ENCODE measurements at places on chromosomes 16 and 17.

- no peak for DNase-seq
Measured at GRCh38 chr16:86048882-86049585, 150.1 kb downstream of the IRF8 start.

GRCh38 chr17:7440113-7440833, 961 bp downstream of the FGF11 start:
- peak; percentile 52 for DNase-seq

DNA sequence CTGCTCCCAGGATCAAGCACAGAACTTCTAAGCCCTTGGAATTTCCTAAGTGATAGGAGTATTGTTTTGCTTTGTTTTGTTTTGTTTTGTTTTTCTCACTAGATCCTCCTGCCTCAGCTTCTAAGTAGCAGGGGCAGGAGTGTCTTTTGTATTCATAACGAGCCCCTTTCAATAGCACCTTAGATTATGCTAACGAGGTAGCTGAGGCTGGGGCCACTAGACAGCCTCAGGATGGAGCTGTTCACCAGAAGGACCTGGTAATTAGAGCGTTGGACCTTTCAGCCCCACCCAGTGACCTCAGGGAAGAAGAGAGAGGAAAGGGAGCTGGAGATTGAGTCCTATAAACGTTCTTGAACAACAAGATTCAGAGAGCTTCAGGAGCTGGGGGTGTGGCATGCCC, 43.6 kb downstream of the IKZF3 start:
- no peak for DNase-seq

DNA sequence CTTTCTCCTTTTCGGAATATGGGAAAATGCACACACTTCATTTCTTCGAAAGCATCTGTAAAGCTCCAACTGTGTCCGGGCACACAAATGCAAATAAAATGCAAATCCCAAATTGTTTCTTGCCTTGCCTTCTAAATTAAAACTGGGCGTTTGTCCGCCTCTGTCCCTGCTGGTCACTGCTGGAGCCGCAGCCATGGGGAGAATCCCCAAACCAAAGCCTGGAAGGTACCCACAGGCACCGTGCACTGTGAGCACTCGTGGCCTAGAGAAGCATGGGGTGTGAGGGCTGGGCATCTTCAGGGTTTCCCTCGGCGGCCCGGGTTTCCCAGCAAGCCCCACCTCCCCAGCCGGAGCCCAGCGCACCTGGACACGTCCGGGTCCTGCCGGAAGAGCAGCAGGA, 2.9 kb downstream of the SLC47A2 start:
- DNase-seq: no peak

GRCh38 chr17:6994118-6994598, 1.7 kb upstream of the ALOX12 start:
- DNase-seq: no peak

DNA sequence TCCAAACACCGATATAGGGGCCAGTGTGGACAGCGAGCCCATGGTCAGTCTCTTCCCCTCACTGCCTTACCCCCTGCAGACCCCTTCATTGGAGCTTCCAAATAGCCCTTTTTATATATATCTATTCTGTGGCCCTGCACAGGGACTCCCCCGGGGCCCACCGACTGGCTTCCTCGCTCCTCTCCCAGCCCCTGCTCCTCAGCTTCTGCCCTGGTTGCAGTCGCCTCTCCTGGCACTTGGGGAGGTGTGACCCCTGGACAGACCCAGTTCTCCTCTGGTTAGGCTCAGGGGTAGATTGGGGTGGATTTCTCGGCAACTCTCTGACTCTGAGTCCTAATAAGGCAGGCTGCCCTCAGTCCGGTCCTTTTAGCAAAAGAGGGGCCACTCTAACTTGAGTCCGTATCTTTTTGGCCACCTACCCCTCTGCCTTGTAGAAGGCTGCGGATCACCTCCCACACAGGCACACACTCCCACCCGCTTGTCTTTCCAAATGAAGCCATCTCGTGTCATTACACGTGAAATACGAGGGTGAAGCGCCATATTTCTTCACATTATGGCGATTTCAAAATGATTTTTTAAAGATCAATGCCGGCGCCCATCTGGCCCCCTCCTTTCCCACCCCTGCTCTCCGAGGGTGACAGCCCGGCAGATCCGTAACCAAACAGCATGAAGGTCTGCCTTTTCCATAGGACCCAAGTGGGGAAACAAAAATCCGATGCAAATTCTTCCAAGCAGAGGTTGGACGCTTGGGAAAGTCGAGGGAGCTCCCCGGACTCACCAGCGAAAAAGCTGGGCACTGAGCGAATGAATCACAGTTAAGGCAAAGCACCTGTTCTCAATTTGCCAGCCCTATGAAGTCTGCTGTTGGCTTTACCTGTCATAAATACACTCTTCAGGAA, 1.7 kb upstream of the HOXB9 start:
- no peak for DNase-seq

- no peak for DNase-seq
Measured at GRCh38 chr16:57157533-57157932, 28.3 kb downstream of the PSME3IP1 start.

- DNase-seq: no peak
Measured at GRCh38 chr17:2703181-2703580, 8.4 kb downstream of the CLUH start.

GRCh38 chr16:10859658-10860057, 17.3 kb upstream of the CIITA start:
- no peak for DNase-seq

GRCh38 chr17:29469276-29469675, 79.1 kb downstream of the TAOK1 start:
- DNase-seq: no peak

DNA sequence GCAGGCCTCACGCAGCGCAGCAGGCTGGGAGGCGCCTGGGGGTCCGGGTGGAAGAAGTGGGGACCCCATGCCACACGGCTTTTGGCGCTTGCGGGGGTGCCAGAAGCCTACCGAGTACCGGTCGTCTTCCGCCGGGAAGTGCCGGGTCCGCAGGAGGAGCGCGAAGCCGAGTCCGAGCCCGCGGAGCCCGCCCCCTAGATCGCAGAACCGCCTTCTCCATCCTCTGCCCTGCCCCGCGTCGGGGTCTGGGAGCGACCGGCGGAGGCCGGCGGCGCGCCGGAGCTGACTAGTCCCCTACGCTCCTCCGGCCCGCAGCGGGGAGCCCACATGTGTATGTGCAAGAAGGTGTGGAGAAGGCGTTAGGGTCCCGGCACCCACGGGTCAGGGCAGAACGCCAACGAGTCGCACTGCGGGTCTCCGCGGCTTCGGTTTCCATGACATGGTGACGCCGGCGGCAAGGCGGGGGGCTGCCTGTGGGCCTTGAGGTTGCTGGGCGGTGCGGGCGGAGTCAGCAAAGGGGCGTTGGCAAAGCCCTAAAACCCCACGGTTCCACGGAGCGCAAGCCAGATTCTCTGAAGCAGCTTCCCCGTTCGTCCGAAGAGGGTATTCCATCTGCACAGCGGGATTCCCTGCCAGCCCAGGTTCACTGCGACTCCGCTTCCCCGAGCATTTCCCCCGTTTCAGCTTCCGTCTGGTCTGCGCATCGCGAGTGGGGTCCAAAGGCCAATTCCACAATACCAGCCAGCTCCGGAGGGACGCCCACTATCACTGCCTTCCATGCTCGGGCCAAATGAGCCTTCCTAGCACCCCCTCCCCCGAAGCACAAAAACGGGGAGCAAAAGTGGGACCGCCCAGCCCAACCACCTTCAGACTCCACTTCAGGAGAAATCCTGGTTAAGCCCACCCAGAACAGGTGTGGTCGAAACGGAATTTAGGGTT, 2.3 kb upstream of the LHX1 start:
- DNase-seq: peak; percentile 69

GRCh38 chr17:8041979-8042378, 3.1 kb downstream of the ALOX15B start:
- no peak for DNase-seq

- no peak for DNase-seq
Measured at GRCh38 chr16:87374313-87374712, 9.3 kb downstream of the FBXO31 start.

DNA sequence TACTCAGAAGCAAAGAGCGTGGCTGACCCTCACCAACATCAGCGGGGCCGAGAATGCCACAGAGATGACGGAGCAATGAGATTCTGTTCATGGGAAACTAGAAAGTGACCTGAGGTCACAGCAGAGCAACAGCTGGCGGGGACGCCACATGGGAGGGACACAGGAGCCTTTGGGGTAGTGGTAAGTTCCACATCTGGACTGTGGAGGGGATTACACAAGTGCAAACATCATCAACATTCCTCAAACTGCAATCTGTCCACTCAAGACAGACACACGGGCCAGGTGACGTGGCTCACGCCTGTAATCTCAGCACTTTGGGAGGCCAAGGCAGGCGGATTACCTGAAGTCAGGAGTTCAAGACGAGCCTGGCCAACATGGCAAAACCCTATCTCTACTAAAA, 11.2 kb downstream of the HAGH start:
- DNase-seq: no peak

DNA sequence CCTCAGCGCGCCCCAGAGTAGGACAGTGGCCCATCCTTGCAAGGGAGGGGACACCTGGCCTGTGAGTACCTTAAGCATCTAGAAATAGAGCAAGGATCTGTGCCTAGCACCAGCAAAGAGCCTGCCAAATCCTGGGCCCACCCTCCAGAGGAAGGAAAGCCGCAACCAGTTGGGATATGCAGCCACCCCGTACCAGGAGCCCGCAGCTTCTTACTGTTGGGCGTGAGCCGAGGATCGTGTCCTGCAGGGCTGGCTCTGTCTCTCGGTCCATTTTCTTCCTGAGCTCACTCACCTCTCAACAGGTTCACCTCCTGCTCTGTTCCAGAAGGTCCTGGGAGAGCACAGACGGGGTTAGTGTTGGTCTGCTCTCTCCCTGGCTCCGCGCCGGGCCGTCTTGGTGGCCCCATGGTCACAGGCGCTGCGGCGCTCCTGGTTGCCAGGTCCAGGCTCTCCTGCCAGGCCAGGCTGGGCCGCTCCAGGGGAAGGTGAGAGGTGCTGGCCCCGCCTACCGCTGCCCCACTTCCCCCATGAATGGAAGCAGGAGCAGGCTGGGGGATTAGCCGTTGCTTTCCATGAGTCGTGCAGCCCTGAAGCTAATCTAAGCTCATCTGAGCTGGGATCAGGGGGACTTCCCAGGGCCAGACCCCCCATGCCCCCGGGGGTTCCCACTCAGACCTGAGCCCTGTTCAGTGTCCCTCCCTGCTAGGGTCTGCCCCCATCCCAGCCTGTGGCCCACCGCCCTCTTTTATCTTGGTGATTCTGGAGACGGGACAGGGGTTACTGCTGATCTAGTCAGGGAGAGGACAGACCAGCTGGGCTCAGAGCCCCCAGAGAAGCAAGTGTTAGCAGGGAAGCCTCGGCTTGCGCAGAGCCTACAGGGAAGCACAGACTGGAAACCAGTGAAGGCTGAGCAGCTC, 12.7 kb downstream of the ENDOV start:
- DNase-seq: no peak

- DNase-seq: no peak
Measured at GRCh38 chr16:66367968-66368891, 1.7 kb downstream of the CDH5 start.

GRCh38 chr17:44053125-44053872, 13.2 kb downstream of the LSM12 start:
- DNase-seq: no peak

GRCh38 chr17:76014100-76014924, 12.8 kb downstream of the EVPL start:
- DNase-seq: peak; percentile 63

GRCh38 chr17:13806092-13806491, 204.4 kb upstream of the HS3ST3A1 start:
- DNase-seq: no peak

- DNase-seq: no peak
Measured at GRCh38 chr17:31744511-31744951, 114.5 kb downstream of the COPRS start.

- no peak for DNase-seq
Measured at GRCh38 chr17:57453841-57454425, 197.6 kb downstream of the MSI2 start.

DNA sequence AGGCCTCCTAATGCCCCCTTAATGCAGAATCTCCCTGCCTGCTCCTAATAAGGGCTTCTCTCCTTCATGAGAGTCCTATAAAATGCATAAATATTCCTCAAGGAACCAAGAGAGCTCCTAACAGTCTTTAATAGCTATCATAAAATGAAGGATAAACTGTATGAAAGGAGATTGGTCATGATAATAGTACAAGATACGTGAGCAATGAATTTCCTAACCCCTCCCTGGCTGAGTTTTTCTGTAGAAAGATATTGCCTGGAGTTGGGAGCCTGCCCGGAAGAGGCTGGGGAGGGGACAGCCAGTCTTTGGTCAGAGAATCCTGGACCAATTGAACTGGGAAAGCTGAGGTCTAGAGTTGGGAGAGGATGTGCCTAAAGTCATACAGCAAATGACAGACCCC, 321.9 kb upstream of the CDH5 start:
- DNase-seq: no peak

GRCh38 chr16:17324451-17324850, 146.3 kb downstream of the XYLT1 start:
- DNase-seq: no peak

- no peak for DNase-seq
Measured at GRCh38 chr17:37299257-37299980, 76.4 kb upstream of the C17orf78 start.

DNA sequence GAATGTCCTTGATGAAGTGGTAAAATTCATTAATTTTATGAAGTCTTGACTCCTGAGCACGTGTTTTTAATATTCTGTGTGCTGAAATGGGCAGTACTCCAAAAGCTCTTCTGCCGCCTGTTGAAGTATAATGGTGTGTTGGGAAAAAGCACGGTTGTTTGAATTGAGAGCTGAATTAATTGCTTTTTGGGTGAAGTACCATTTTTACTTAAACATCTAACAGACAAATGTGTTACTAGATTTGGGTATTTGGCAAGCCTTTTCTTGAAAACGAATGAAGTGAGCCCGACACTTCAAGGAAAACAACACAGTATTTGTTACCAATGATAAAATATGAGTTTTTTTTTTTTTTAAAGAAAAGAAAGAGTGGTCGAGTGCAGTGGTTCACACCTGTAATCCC, 22.5 kb downstream of the WWP2 start:
- DNase-seq: no peak

- DNase-seq: no peak
Measured at GRCh38 chr17:78822552-78822951, 18.1 kb downstream of the USP36 start.

DNA sequence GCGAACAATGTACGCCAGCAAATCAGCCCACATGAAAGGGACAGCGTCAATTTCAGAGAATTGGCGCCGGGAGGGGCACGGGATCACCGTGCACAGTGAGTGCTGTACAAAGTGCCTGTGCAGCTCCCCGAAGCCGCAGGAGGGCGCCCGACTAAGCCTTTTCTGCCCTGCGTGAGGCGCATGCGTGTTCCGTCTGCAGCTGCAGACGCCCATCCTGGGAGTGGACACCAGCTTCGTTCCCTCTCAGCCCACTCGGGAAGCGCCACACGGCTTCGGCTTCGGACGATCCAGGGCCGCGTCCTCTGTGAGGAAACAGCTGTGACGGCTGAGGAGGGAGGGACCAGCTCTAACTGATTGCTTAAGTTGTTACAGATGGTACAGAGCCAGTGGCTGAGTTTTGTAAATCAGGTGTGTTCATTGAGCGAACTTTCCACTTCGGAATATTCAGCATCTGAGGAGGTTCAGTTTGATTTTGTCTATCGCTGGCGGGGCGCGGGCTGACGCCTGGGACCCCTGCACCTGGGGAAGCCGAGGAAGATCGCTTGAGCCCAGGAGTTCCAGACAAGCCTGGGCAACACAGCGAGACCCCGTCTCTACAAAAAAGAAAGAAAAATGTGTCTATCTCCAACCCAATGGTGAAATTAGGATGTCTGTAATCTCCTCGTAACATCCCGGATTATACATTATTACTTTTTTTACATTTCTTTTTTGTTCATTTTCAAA, 15.4 kb upstream of the ZNF287 start:
- peak; percentile 83 for DNase-seq
